Epithelial cell of esophagus (primary cell): ENCODE measurements at places on chromosomes 16 and 17.

- DNase-seq: no peak
Observed at GRCh38 chr17:75433218-75433783, 23.1 kb upstream of the TMEM94 start.

DNA sequence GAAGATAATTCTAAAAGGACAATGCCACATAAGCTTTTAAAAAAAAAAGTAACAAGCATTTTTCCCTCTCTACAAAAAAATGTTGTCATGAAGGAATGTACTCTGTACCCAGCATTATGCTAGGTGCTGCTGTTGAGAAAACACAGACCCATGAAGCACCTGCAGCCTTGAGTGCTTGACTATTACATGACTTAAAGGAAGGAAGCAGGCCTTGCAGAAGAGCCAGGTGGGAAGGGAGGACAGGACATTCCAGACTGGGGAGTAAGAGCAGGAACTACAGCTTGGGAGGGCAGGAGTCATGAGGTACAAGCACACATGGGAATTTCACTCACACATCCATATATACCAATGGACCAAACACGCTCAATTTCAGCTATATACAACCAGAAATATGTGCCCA lies 3.8 kb downstream of the MYO1D start:
- peak; percentile 86 for DNase-seq

DNA sequence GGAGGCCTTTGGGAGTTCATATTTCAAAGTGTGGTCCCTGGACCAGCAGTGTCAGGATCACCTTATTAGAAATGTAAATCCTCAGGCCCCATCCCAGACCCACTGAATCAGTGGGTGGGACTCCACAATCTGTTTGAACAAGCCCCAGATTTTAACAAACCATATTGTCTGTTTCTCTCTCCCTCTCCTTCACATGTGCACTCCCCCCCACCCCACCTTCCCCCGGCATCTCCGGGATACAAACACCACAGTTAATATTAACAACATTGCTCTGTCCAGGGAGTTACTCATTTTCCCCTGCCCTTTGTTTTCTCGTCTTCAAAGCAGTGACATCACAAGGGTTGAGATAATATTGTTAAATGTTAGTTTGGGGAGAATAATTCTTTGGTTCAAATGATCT lies 127.3 kb downstream of the KATNIP start:
- no peak for DNase-seq

- DNase-seq: no peak
Observed at GRCh38 chr17:38658741-38659345, 15.9 kb downstream of the EPOP start.

DNA sequence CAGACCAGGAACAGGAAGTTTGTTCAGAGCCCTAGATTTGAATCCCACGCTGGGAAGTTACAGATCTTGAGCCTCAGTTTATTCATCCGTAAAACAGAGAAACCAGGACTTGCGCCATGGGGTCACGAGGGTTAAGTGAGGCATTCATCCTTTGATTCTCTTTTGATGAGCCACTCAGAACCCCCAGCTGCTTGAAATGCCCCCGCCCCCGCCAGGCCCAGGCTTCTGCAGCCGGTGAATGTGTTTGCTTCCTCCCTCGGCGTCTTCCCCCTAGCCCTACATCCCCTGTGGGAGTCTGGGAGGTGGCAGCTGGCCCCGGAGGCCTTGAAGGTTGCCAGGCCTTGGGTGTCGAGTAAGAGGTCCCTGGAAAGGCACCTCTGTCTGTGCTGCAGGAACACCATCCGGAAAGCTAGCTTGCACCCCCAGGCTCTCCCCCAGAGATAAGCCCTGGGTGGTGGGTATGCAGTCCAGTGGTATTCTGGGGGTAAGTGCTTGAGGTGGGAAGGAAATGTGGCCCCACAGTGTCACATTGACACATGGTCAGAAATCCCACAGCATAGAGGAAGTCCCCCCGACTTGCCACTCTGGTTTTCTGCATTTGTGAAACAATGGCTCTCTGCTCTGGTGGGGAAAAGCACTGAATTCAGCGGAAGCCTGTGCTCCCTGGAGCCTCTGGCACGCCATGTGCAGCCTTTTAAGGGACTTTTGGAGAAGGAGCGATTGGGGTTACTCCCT lies 14.9 kb downstream of the IRF8 start:
- DNase-seq: no peak

GRCh38 chr16:79639576-79640311 lies 39.2 kb upstream of the MAF start:
- DNase-seq: peak; percentile 90

DNA sequence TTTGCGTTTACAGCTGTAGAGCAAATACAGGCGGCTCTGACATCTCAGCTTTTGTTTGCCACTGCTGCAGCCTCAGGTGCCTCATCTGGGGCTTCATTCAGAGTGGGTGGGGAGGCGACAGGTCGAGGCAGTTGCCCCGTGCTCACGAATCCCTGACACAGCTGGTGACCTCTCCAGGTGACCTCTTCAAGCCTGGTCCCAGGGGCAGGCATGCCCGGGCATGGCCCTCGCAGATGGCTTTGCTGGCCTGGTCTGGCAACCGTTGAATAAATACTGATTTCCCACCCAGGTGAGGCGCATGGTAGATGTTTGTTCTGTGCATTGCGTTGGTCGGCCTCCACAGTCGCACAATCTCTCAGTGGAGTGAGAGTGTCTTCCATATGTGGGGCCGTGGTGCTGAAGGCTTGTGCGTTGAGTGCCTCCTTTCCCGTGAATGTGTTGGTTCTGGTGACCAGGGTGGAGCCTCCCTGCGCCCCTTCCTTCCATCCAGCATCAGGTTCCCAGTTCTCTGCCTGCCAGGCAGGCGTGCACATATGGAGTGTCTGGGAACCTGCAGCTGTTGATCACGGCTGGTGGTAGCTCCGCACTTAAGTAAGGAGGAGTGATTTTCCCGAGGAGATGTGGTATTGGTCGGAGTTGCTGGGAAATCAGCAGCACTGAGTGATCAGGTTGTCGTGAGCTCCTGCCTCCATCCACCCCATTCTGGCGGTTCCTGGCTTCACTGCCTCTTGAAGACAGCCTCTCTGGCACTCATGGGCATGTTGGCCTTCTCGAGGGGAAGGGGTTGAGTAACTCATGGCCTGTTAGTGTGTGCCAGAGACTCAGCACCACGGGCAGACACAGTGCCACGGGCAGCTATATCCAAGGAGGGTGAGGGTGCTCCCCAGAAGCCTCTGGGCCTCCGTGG lies 149.7 kb downstream of the RPTOR start:
- peak; percentile 10 for DNase-seq

DNA sequence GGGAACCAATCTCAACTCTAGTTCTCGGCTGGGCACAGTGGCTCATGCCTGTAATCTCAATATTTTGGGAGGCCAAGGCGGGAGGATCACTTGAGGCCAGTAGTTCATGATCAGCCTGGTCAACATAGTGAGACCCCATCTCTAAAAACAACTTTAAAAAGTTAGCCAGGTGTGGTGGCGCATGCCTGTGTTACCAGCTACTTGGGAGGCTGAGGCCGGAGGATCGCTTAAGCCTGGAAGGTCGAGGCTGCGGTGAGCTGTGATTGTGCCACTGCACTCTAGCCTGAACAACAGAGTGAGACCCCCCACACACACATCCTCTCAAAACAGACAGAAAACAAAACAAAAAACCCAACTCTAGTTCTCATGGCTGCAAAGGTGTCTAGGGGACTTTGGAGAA lies 4.9 kb downstream of the THRA start:
- no peak for DNase-seq

GRCh38 chr16:65975049-65975708 lies 391.3 kb upstream of the CDH5 start:
- DNase-seq: peak; percentile 74

- DNase-seq: no peak
Observed at GRCh38 chr17:81655378-81656117, 794 bp downstream of the PDE6G start.

GRCh38 chr16:69553332-69553731 lies 12.4 kb upstream of the NFAT5 start:
- no peak for DNase-seq

GRCh38 chr17:260031-260791 lies 78.8 kb upstream of the DOC2B start:
- no peak for DNase-seq

- DNase-seq: peak; percentile 54
Observed at GRCh38 chr17:75778861-75779249, 5.8 kb upstream of the UNK start.

GRCh38 chr16:16075488-16076422 lies 126.3 kb downstream of the ABCC1 start:
- DNase-seq: no peak

DNA sequence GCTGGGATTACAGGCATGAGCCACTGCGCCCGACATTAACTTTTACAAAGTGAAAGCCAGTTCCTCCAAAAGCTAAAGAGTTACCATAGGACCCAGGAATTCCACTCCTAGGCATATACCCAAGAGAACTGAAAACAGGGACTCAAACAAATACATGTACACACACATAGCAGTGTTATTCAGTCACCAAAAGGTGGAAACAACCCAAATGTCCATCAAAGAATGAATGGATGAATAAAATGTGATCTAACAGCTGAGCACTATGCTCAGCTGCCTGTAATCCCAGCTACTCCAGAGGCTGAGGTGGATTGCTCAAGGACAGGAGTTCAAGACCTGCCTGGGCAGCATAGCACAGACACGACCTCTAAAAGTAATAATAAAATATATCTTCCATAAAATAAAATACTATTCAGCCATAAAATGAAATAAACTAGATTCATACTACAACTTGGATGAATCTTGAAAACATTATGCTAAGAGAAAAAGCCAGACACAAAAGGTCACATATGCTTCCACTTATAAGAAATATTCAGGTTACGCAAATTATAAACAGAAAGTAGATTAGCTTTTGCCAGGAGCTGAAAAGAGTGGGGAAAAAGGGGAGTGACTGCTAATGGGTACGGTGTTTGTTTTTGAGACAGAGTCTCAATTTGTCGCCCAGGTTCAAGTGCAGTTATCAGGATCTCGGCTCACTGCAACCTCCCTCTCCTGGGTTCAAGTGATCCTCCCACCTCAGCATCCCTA lies 9.3 kb upstream of the USP7 start:
- peak; percentile 12 for DNase-seq

GRCh38 chr17:81040791-81041337 lies 5.9 kb downstream of the BAIAP2 start:
- DNase-seq: no peak
